Activated T-helper 1 cell treated with anti-CD3 and anti-CD28 coated beads, Interleukin-12 subunit alpha, Interleukin-12 subunit beta, Interleukin-2, Interleukin-4 antibody, amounts not matched to agents 30 ng/mL and 10 ng/mL and 1 ng/mL, durations not matched to agents 14 hours and 24 hours and 36 hours (primary cell): ENCODE measurements at places on chromosomes 4 and X.
A peak's percentile ranks its signal among the peaks of the same experiment; 100 is the strongest.

DNA sequence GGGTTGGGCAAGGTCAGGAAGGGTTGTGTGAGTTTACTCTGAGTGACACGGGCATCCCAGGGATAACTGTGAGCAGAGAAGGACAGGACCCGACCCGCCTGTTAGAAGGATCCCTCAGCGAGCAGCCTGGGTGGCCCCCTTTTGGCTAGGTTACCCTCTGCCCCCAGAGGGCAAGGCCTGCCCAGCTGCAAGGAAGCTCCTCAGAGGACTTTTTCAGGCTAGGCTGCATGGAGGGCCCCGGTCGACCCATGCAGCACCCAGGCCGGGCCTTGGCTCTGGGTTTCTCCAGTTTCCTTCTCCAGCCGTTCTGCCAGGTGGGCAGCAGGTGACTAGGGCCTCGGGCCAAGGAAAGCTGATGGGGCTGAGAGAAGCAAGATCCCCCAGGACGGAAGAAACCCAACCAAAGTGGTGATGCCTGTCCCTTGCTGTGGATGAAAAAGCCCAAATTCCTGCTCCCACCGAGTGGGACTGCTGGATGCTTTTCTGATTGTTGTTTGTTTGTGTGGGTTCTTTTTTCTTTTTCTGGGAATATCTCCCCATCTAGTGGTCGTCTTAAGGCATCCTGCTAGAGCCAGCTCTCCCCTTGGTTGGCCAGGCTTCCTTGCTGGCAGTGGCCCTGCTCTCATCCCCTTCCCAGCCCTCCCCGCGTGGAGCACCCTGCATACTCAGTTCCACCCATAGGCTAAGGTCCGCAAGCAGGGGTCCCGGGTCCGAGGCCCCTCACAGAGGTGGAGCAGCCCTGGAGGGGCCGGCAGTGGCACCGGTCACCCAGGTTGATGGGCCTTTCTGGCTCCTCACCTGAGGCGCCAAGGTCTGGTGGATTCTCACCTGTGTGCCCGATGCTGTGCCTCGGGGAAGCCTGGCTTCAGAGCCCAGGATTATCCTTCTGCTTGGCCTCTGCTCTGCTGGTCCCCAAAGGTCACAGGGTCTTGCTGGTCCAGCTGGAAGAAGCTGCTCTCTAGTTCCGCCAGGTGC, 1.8 kb downstream of the ZFP92 start:
- H3K27ac ChIP-seq = no peak overlapping the region
- peak overlapping the region; percentile 77 for H3K4me3 ChIP-seq
- no peaks in the 10 kb centered on the region for H3K27me3 ChIP-seq
- H3K36me3 ChIP-seq = no peaks in the 10 kb centered on the region
- DNase-seq = no peak

- H3K27ac ChIP-seq = no peak overlapping the region
- no peaks in the 10 kb centered on the region for H3K27me3 ChIP-seq
- no peak for DNase-seq
- peak overlapping the region; percentile 47 for H3K4me3 ChIP-seq
- peaks cover 20% of the 10 kb centered on the region for H3K36me3 ChIP-seq
Measured at GRCh38 chr4:39529534-39529933, 2.3 kb upstream of the UGDH start.

- no peak for DNase-seq
- no peaks in the 10 kb centered on the region for H3K4me1 ChIP-seq
- H3K4me3 ChIP-seq = no peak overlapping the region
- H3K36me3 ChIP-seq = no peaks in the 10 kb centered on the region
Measured at GRCh38 chrX:17851874-17852273, 9.2 kb downstream of the RAI2 start.

DNA sequence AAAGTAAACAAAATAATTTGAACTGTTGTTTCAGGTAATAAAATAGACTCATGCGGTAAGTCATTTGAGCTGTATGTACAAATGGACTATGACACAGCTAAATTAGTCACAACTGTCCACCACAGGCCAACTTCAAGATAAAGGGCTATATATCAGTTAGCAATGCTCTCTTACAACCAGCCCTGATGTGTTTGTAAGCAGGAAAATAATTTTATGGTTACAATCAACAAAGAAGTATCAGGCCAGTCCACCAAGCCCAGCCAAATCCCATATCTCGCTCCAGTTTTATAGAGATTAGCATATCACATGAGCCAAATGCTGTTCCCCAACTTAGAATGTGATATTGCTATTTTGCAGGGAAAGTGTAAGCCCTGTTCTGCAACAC, 511 bp upstream of the DUSP21 start:
- no peak overlapping the region for H3K4me3 ChIP-seq
- no peaks in the 10 kb centered on the region for H3K27me3 ChIP-seq
- H3K36me3 ChIP-seq = no peaks in the 10 kb centered on the region
- DNase-seq = no peak
- no peaks in the 10 kb centered on the region for H3K4me1 ChIP-seq
